ENCODE measurements at places on chromosomes 1 and 21.

DNA sequence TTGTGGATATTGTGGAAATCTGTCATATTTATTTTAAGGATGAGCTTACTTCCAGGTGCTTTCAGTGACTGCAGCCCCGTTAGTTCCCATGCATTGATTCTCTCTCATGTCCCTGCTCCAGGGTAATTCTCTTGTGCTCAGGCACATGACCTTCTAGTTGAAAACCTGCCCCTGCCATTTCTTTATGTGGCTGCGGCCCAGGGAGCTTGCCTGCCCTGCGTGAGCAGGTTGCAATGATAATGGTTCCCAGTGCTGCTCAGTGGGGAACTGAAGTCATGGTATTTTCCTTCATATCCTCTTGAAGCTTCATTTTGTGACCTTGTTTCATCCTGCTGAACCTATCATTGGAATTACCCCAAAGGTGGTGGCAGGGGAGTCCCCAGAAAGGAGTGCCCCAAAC is 229.8 kb downstream of the DISC1 start:
- DNase-seq = no peak

GRCh38 chr1:118159569-118159968 is 25.5 kb downstream of the SPAG17 start:
- peak; percentile 13 for DNase-seq

DNA sequence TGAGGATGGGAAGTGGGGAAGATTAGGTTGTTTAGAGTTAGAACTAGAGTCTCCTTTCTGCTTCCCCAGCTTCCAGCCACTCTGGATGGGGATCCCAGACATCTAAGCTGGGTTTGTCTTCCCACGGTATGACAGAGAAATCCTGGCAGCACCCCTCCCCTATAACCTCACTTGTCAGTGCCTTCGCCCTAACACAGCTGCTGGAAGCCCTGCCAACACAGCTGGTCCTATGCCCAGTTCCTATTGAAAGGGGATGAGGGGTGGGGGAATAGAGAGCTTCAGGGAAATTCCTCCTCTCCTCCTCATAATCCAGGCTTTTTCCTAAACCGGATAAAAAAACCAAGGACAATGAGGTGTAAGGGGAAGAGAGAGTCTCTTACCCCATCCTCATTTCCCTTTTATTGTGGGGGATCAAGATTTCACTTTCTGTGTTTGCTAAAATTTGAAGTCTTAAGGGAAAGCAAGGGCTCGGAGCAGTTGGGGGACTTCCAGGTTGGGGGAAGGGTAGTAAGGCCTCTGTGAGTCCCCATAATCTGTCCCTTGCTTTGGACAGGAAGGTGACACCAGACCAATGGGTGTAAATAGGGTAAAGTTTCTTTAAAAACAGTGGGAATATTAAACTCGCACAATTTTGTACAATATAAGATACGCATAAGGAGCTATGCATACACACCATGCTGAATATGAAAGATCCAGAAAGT is 590 bp downstream of the TMOD4 start:
- DNase-seq = no peak

GRCh38 chr1:116375887-116376728 is 3.1 kb downstream of the ATP1A1 start:
- peak; percentile 40 for DNase-seq

DNA sequence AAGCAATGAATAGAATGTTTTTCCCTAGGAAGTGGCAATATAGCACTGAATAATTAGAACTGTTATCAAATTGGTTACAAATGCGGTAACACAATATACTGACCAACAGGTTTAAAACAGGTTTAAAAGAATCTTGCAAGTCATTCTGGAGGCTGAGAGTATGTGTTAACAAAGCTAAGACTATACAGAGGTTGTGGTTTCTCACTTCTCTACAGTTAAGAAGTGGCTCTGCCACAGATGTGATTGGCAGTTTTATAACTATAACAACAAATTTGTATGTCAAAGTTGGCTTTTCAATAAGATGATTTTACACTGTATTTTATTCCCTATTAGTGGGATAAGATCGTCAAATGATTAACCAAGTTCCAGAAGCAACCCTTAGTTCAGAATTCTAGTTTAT is 7.1 kb downstream of the ANGEL2 start:
- no peak for DNase-seq

- DNase-seq = no peak
These were observed 132.2 kb downstream of the ACBD6 start for GRCh38 chr1:180370188-180370587.

- no peak for DNase-seq
These were observed 42.0 kb downstream of the UBIAD1 start for GRCh38 chr1:11314959-11315358.

GRCh38 chr1:155691992-155692528 is 3.2 kb downstream of the DAP3 start:
- no peak for DNase-seq

DNA sequence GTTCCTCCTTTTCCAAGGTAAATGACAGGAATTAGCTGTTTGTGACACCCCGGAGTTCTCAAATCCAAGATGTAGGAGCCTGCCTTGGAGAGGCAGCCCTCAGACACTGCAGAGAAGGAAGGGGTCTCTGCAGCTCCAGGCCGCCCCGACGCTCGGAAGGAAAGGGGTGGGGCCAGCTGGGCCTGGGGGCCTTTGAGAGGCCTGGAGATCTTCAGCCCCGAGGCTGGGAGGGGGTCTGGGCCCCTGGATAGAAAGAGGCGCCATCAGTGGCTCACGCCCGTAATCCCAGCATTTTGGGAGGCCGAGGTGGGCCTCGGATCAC is 1.1 kb upstream of the TNFRSF18 start:
- no peak for DNase-seq

- no peak for DNase-seq
These were observed 19.9 kb upstream of the KCNJ6 start for GRCh38 chr21:37936010-37936785.

- no peak for DNase-seq
These were observed 27.0 kb upstream of the REG4 start for GRCh38 chr1:119838236-119838635.

DNA sequence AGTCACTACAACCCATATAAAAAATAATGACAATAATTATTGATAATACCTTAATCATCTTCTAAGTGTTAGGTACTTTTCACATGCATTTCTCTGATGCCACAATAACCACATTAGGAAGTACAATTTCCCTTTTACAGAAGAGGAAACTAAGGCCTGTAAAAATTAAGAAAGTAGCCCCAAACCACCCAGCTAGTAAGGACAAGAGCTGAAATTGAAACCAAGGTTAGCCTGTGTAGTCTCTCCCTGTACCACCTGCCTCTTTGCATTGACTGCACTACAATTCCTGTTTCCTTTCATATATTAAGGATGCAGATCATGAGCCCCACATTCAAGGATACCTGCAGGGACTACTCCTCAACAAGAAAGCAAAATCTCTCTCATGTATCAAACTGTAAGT is 288.8 kb downstream of the GPATCH2 start:
- DNase-seq = no peak

DNA sequence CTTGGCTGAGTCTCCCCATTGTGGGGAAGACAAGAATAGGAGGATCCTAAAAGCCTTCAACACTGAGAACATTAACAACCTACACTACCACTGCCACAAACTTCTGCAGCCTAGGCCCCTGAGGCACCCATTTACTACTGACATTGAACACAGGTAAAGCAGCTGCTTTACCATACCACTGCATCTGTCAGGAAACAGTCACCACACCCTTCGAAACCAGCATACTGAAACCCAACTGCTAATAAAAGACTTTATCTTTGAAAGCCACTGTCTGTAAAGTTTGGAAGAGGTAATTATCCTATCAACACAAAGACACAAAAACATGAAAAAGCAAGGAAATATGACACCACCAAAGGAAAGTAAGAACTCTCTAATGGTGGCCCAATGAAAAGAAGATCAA is 7.4 kb downstream of the IFNAR1 start:
- DNase-seq = no peak

DNA sequence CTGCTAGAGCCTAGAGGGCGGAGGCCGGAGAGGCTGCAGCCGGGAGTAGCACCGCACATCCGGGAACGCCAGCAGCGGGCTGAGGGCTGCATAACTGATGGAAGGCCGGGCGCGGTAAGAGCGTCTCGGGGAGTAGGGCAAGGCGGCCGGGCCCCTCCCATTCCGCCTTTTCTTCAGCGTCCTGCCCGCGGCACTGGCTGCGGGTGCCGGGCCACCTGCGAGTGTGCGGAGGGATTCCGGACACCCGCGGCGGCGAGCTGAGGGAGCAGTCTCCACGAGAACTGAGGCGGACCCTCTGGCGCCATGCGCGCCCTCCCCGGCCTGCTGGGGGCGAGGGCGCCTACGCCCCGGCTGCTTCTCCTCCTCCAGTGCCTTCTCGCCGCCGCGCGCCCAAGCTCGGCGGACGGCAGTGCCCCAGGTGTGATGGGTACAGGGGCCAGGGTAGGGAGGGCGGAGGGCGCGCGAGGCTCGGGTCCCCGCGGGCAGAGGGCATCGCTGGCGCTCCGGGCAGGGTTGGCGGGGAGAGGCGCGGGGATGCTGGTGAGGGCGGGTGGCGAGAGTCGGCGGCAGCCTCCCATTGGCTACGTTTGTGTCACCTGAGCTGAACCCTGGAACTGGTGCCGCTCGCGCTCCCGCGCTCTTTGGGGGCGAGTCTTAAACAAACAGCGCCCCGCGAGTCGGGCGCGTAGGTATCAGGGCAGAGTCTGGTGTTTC is 334.4 kb downstream of the SRGAP2C start:
- no peak for DNase-seq

DNA sequence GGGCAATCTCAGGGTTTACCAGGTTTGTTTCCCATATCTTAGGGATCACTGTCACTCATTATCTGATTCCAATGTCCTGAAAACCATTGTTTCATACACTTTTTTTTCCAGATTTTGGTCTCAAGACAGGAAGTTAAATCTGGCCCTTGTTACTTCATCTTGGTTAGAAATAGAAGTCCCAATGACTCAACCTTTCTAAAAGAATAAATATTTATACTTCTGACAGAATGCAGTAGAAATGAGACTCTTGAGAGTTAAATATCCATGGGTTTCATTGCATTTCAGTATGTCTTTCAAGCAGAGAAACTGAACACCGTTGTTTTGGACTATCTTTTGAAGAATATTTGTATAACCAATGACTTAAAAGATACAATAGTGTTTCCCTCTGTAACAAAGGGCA is 19.8 kb upstream of the VCAM1 start:
- DNase-seq = no peak

- DNase-seq = no peak
These were observed 26.6 kb downstream of the ZBTB8OS start for GRCh38 chr1:32623775-32624174.

DNA sequence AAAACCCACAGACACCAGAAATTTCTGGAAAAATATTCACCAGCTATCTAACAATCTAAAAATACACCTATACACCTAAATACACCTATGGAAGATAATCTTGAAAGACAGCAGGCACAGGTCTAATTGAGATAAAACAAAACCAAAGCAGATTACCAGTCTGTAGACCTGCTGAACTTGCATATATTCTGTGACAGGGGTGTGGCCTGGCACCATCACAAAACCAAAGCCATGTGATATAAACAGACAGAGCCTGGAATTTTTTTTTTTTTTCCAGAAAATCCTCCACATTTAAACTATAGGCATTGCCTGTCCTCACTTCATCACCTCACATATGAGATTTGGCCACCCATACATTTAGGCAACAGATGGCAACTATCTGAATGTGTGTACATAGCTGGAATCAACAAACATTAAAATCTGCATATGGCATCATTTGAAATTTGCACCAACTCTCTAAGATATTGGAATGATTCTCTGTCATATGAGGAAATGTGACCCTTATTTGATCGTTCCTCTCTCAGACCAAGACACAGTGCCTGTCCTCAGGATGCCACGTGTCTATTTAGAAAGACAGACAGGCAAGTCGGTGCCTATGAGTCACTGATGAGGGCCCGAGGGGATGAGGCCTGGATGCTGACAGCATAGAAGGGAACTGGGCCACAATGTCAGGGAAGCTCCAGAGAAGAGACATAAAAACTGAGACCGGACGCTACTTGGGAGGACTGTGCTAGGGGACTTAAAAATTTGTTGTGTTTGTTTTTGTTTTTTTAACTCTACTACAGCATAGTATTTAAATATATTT is 32.6 kb downstream of the NMNAT2 start:
- DNase-seq = no peak

- DNase-seq = no peak
These were observed 80.8 kb downstream of the SASS6 start for GRCh38 chr1:100051893-100052292.

- DNase-seq = no peak
These were observed 12.8 kb upstream of the ALX3 start for GRCh38 chr1:110083061-110083865.

GRCh38 chr1:160078512-160079195 is 2.7 kb upstream of the KCNJ9 start:
- DNase-seq = no peak

- DNase-seq = no peak
These were observed 204.3 kb upstream of the GRIK3 start for GRCh38 chr1:37238364-37239224.

DNA sequence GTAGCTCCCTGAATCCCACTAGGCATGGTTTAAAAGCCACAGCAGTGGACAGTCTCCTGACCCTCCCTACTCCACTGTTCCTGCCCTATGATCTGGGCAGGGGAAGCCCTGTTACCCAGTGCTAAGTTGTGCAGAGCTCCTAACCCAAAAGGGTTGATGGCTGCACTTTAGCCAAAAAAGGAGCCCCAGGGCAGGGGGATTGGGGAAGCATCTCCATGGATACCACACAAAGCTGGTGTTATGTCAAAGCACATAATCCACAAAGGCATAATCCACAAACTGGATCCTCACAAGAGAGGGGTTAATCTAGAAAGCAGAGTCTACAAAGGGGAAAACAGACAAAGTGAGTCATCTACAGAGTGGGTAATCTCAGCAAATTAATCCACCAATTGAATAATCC is 5.7 kb downstream of the RSPO1 start:
- no peak for DNase-seq

DNA sequence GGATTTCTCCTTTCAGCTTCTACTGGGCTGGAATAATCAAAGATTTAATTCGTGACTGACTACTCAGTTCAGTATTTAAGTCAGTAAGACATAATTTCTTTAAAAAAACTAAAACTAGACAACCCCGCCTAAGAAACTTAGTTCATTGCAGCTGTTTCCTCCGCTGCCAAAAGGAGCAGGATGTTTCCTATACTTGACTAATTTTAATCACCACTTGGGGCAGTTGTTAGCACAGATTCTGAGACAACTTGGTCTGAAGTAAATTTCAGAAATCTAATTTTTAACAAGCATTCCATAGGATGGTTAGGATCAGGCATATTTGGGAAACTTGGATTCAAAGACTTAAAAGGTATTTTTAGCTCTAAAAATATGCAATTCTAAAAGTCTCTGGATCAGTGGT is 34.0 kb downstream of the EPRS1 start:
- DNase-seq = peak; percentile 14

- DNase-seq = no peak
These were observed 32.9 kb upstream of the MED18 start for GRCh38 chr1:28295936-28296335.

DNA sequence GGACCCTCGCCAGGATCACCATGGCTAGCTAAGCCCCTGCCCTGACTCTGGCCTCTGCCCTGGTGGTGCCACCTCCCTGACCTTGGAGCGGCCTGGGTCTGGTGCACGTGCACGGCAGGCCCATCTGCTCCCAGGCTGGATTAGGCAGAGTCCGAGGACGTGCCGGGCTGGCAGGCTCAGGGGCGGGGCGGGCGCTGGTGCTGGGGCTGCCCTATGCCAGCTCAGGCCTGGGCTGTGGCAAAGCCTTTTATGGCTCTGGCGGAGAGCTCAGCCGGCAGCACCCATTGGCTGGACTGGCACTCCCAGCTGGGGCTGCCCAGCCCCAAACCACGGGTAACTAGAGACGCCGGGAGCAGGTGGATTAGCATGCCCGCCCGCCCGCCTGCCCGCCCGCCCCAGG is 17.1 kb upstream of the EDN2 start:
- no peak for DNase-seq

Data from AG09309 (cell line).